Stimulated activated CD8-positive, alpha-beta memory T cell treated with anti-CD3 and anti-CD28 coated beads, Interleukin-15, amount 100 ng/mL, for 4 hours (primary cell): ENCODE measurements at places on chromosomes 5 and 9.

DNA sequence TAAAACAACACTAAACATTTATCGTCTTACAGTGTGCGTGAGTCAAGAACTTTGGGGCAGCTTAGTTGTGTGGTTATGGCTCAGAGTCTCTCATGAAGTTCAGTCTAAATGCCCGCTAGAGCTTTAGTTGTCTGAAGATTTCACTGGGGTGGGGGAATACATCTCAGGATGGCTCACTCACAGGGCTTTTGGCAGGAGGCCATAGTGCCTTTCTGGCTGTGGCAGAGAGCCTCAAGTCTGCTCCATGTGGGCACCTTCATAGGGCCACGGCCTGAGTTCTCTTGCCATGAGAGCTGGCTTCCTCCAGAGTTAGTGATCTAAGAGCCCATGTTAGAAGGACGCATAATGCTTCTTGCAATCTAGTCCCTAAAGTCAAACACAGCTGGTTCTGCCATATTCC, 258.8 kb upstream of the NUDT12 start:
- DNase-seq = no peak

DNA sequence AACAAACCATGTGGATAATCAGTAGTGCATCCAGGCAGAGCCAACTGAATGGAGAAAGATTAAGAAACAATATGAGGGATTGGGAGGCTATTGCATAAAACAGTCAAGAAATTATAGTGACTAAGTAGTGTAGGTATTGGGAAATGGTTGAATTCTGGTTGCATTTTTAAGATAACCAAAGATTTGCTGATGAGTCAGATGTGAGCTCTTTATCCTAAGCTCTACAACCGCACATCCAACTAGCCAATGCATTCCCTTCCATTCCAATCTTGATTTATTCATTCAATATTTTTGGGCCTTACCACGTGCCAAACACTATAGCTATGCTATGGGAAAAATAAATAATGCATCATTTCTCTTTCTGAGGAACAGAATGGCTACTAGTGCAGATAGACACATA, 524.5 kb upstream of the RGMB start:
- no peak for DNase-seq

- no peak for DNase-seq
These were observed 723.2 kb downstream of the TLE4 start for GRCh38 chr9:80294955-80295354.

DNA sequence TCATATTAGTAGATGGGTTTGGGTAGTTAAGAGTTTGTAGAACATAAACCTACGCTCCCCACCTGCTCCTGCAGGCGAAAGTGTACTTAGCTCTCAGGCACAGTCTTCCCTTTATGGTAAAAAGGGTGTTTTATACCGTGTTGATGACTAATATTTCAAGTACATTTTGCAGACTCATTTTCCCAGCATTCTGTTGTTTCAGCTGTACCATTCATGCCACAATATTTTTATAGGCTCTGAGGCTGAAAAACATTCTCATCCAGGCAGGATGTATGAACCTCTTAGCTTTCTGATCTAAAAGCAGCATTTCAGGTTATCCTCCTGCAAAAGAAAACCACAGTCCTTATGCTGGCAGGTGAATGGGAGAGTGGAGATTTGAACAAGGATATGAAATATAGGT, 231.4 kb downstream of the NR2F1-AS1 start:
- DNase-seq = no peak

- no peak for DNase-seq
These were observed 4.4 kb downstream of the SLC25A25 start for GRCh38 chr9:128072144-128073021.

DNA sequence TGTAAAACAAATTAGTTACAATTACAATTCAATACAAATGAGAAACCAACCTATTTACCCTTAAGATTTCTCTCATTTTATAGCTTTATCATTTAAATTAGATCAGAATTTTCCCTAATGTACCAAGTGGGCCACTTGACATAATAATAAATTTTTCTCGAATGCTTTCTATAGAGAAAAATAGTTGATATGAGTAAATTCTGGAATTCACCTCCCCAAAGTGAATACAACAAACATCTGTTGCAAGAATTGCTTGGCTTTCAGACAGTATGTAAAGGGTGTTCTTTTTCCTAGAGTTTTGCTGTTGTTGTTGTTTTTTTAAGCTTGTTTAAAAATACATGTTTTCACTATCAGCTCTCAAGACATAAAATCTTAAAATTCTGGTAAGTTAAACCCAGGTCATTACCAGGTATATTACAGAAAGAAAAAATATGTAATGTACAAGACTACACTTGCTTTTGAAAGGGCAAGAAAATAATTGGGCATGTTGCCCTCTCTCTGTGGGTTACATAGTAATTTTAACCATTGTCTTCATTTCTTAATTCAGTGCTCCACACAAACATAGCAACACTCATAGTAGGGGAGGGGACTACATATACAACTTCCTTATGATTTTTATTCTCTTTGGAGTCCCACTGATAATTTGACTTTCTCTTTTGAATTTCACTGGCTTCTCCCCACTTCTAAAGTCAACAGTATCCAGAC, 200.6 kb downstream of the ARL15 start:
- DNase-seq = no peak

- DNase-seq = no peak
These were observed 137.7 kb upstream of the NMUR2 start for GRCh38 chr5:152542741-152543140.

- DNase-seq = no peak
These were observed 222.4 kb downstream of the FBN2 start for GRCh38 chr5:128315671-128316070.
